GM12878 (cell line): ENCODE measurements at places on chromosomes 4 and X.

GRCh38 chr4:21139327-21139726 lies 439.1 kb downstream of the PACRGL start:
- DNase-seq, result no peak

DNA sequence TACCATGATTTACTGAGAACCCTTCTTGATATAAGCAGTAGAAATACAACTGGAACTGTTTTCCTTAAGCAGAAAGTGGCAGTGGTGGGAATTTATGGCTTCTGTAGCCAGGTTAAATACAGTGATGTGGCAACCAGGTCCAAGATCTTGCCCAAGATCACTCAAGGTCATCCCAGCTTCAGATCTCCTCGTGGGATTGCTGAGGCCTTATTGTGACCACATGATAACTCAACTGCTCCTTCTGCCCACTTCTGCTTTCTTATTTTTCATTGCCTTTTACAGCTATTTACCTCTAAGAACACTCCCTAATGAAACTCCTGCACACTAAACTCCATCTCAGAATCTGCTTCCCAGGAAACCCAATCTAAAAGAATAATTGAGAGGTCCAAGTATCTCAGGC lies 12.4 kb upstream of the CYBB start:
- DNase-seq, result no peak

DNA sequence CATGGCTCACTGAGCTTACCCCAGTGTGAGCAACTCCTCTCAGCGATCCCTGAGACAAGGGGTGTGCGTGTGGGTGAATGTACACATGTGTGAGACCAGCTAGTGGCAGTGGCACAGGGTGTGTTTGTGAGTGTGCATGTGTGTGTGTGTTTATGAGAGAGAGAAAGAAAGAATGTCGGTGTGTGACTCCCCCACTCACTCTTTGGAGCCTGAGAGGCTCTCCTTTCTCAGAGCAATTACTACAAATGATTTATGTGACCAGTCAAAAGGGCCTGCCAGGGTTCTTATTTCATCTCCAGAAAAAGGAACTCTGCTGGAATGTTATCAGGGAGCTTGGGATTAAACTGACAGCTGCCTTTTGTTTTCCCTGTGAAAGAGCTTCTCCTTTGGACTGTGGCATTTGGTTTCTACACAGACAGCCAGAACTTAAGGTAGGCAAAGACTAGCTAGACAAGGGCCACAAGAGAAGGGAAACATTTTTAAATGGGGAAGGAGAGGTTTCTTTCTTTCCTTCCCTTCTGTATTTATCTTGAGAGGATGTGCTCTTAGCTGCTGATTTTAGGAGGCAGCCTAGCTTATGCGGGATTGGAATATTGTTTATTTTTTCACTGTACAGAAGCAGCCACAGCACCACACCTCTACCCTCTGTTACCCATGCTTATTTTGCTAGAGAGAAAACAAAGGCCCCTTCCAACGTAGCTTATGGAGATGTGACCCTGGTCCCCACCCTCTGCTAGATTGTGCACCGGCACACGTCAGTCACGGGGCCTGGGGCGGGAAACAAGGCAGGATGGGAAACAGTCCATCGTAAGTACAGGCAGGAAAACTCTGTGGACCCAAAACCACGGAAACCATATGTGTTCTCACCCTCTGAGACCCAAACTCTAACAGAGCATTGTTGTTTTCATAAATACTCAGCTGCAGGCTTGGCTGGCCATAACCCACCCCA lies 143.5 kb downstream of the MGST2 start:
- DNase-seq, result no peak

DNA sequence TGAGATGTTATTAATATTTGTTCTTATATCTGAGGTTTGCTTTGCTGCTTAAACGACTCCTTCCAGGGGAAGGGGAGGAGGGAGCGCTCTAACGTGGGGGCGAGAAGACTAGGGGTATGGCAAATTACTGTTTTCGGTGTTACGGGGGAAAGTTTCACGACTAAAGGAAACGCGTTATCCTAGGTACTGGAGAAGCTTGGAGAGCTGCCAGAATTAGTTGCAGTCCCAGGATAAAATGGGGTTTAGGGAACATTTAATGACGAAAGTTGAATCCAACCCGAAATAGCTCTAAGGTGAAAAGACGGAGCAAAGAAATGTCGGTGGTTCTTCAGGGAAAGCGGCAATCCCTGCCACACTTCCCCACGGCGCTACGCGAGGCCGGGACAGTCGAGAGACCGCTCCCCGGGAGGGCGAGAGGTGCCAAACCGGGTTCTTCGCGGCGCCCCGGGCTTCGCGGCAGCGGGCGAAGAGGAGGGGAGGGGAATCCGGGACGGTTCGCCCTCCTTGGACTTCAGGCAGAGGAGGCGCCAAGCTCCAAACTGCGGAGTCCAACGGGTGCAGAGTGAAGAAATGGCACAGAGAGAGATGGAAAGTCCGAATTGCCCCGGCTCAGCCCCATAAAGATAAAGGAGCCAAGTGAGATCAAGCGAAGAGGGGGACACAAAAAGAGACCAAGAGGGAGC lies 724 bp downstream of the THOC2 start:
- no peak for DNase-seq

- no peak for DNase-seq
These were observed 2.6 kb downstream of the RAB28 start for GRCh38 chr4:13481569-13481968.

- no peak for DNase-seq
These were observed 212.6 kb upstream of the RASGEF1B start for GRCh38 chr4:81684352-81684751.

GRCh38 chr4:168614281-168615057 lies 117.6 kb downstream of the PALLD start:
- no peak for DNase-seq

- peak; percentile 53 for DNase-seq
These were observed 128.9 kb downstream of the REELD1 start for GRCh38 chr4:146343199-146343598.

DNA sequence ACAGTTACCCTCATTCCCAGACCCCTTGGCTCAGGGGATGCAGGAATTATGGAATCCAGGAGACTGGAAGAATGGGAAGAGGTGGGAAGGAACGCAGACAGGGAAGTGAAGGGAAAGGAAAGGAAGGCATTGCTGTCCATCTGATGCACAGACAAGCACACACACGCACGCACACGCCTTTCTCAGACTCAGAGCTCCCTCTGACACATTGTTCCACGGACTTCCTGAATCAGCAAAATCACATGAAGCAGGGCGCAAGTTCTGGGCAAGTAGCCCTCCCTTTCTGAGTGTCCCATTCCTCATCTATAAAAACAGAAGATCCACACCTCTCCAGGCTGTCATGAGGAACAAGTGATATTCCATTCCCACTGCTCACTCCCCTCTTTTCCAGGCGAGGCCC lies 13.2 kb downstream of the IQSEC2 start:
- DNase-seq, result no peak
